ENCODE measurements at places on chromosomes 7 and 10.

DNA sequence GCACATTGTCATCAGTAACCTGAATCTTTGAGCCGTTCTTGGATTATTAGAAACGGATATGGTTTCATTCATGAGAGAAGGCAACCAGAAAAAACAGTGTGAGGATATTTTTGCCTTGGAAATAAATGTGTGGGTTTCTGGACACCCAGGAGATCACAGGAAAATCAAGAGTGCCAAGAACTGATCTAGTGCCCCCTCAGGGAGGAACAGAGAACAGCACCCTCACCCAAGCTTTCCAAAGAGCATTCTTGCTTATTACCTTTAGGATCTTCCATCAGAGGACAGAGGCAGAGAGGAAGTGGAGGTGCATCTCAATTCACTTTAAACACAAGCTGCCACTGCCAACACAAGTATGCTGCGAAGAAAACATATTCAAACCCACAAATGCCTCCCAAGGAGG, 851.5 kb upstream of the COBL start:
- no peak overlapping the region for H3K27ac ChIP-seq
- no peak for DNase-seq
- no peaks in the 10 kb centered on the region for H3K36me3 ChIP-seq
- no peak overlapping the region for H3K4me3 ChIP-seq
- no peaks in the 10 kb centered on the region for H3K4me1 ChIP-seq

DNA sequence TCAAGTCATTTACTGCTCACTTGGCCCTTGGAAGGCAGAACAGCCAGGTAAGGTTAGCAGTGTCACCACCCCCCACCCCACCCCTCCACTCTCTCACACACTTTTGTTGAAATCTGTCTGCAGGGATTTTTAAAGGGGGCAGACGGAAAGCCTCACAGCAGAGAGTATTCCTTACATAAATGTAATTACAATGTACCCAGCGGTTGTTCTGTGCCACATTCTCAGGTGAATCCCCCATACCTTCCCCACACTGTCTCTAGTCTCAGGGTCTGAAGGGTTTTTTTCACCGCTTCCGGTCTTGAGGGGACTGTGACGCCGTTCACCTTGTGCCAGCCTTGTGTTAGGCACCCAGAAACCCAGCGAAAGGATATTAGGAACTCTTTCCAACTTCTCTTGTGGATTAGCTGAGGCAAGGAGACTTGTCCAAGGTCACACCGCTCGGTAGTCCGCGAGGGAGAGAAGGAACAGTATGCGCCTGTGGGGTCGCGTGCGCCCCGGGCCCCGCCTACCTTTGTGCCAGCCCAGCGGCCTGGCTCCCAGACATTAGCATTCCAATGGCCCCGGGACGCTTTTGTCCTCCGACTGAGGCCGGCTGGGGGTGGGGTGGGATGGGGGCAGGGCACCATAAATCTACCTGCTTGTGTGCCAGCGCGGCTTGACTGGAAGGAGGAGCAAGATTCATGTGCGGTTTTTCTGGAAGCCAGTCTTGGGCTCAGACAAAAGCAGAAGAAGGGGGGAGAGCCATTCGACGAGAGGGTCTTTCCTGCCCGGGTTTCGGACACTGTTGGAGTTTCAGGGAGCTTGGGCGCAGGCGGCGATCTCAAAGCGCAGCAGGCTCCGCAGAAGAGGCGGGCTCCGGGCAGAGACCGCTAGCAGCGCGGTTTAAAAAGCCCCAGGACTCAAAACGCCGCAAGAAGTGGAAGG, 4.5 kb downstream of the NEUROG3 start:
- H3K4me3 ChIP-seq, result no peak overlapping the region
- no peak overlapping the region for H3K27ac ChIP-seq
- peaks cover 80% of the 10 kb centered on the region for H3K27me3 ChIP-seq
- H3K36me3 ChIP-seq, result peaks cover 2% of the 10 kb centered on the region
- no peak for DNase-seq
- H3K4me1 ChIP-seq, result peaks cover 13% of the 10 kb centered on the region

DNA sequence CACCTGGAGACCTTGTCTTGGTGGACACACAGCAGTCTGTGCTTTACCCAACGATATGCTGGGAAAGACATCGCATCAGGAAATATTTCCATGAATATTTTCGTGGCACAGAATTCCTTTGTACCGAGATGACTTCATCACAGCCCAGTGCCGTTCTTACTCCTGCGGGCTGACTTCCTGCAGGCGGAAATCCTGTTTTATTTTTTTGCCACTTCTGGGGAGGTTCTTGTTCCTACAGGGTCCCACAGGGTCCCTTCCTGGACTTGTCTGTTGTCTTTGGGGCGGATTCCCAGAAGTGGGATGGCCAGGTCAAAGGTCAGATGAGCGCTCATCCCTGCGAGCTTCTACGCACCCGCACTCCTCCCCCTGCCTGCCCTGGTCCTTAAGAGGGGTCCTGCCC, 86.5 kb downstream of the DNAJB6 start:
- H3K36me3 ChIP-seq, result no peaks in the 10 kb centered on the region
- H3K4me3 ChIP-seq, result no peak overlapping the region
- H3K4me1 ChIP-seq, result no peaks in the 10 kb centered on the region
- no peak overlapping the region for H3K27ac ChIP-seq
- DNase-seq, result no peak
- H3K27me3 ChIP-seq, result no peaks in the 10 kb centered on the region

DNA sequence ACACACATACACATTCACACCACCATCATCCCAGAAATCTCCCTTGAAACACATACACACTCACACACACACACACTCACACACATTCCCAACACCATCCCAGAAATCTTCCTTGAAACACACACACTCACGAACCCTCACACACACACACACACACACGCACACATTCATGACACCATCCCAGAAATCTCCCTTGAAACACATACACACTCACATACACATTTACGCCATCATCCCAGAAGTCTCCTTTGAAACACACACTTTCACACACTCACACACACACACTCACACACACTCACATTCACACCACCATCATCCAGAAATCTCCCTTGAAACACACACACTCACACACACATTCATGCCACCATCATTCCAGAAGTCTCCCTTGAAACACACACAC, 360 bp upstream of the OPN4 start:
- no peak for DNase-seq
- no peak overlapping the region for H3K4me3 ChIP-seq
- peaks cover 12% of the 10 kb centered on the region for H3K27me3 ChIP-seq
- no peak overlapping the region for H3K27ac ChIP-seq
- peaks cover 3% of the 10 kb centered on the region for H3K36me3 ChIP-seq

GRCh38 chr10:104334561-104334960, 3.7 kb downstream of the ITPRIP start:
- no peaks in the 10 kb centered on the region for H3K36me3 ChIP-seq
- no peaks in the 10 kb centered on the region for H3K27me3 ChIP-seq
- DNase-seq, result no peak
- peak overlapping the region; percentile 98 for H3K4me3 ChIP-seq

- no peak overlapping the region for H3K27ac ChIP-seq
- DNase-seq, result no peak
- no peaks in the 10 kb centered on the region for H3K27me3 ChIP-seq
- no peaks in the 10 kb centered on the region for H3K36me3 ChIP-seq
Measured at GRCh38 chr7:4319280-4319679, 362.8 kb upstream of the FOXK1 start.

- peaks cover 12% of the 10 kb centered on the region for H3K36me3 ChIP-seq
- H3K27ac ChIP-seq, result no peak overlapping the region
- DNase-seq, result no peak
- peaks cover 15% of the 10 kb centered on the region for H3K4me1 ChIP-seq
- no peak overlapping the region for H3K4me3 ChIP-seq
Measured at GRCh38 chr10:79502561-79503309, 9.6 kb upstream of the EIF5AL1 start.

Data from T-helper 17 cell (primary cell).